ENCODE measurements at places on chromosomes 4 and X. TPM values are rescaled to one million over a fixed set of nuclear protein-coding genes. Genes with fewer than 3 reads are reported as not detected.

The MGARP gene
- 0.27 TPM for total RNA-seq

The CACNA1F gene
- total RNA-seq: not detected

The IRF2 gene
- 34.0 TPM for total RNA-seq

The OGT gene
- total RNA-seq: 78.6 TPM

The NAA11 gene
- not detected for total RNA-seq

The GABRB1 gene
- total RNA-seq: 1.0 TPM

The PABPC1L2B gene
- not detected for total RNA-seq

The ALB gene
- total RNA-seq: not detected

The FAM47A gene
- total RNA-seq: not detected

The NRK gene
- 2.1 TPM for total RNA-seq

The GSX2 gene
- total RNA-seq: not detected

The TLR8 gene
- 1.5 TPM for total RNA-seq

The GUCY1A1 gene
- total RNA-seq: 88.4 TPM

The SCRG1 gene
- 0.76 TPM for total RNA-seq

The TEX13D gene
- total RNA-seq: not detected

The PLAC1 gene
- total RNA-seq: not detected

The MAGEC3 gene
- not detected for total RNA-seq

The SPATA18 gene
- 3.1 TPM for total RNA-seq

The MGAT4D gene
- not detected for total RNA-seq

The FBXO8 gene
- total RNA-seq: 25.9 TPM

The AMER1 gene
- 4.1 TPM for total RNA-seq

The ZNF518B gene
- 22.8 TPM for total RNA-seq
